ENCODE measurements at places on chromosomes 4 and X. TPM values are rescaled to one million over a fixed set of nuclear protein-coding genes. Genes with fewer than 3 reads are reported as not detected.

Gene STK26
- total RNA-seq = 5.1 TPM

Gene CTAG1B
- not detected for total RNA-seq

Gene FRAS1
- 47.7 TPM for total RNA-seq

Gene STARD8
- 3.2 TPM for total RNA-seq

Gene DGKK
- total RNA-seq = 6.2 TPM

Gene DGAT2L6
- total RNA-seq = not detected

Gene TRAM1L1
- total RNA-seq = 24.5 TPM

Gene CFP
- total RNA-seq = 1.4 TPM

Gene PTPN13
- 30.2 TPM for total RNA-seq

Gene ASB12
- total RNA-seq = 0.46 TPM

Gene FAM241A
- 2.3 TPM for total RNA-seq

Gene PCDH10
- total RNA-seq = 173 TPM

Gene ERCC6L
- 1.4 TPM for total RNA-seq

All from diencephalon (tissue), 1 donor.